Endodermal cell (in vitro differentiated cells): ENCODE measurements at places on chromosomes 4 and X. TPM values are rescaled to one million over a fixed set of nuclear protein-coding genes. Genes with fewer than 3 reads are reported as not detected.

GRCh38 chr4:139515531-139515958, 40.5 kb downstream of the SETD7 start:
- DNase-seq, result no peak

DNA sequence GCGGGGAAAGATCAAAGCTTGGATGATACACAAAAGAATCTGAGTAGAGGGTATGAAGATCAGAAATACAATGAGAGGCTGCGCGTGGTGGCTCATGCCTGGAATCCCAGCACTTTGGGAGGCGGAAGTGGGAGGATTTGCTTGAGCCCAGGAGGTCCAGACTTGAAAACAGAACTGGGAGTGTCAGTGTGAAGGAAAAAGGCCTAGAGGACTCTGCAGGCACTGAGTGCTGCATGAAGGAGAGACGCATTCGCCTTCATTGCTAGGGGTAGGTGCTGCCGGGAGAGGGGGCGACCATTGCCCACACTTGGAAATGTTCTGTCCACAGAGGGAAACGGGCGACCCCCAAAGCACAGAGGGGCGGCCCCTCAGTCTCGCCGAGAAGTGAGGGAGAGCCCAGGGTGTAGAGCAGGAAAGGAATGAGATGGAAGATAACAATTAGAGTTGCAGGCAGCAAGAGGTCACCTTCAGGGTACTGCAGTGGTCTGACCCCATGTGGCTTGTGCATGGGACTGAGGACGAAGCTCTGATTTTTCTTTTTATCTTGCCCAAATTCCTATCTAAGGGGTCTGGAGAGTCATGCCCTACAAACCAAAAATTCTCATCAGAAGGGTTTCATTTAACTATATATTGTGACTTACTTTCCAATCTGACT, 31.8 kb upstream of the ARSD start:
- DNase-seq, result peak; percentile 86

Gene SMIM10L2A
- 3.6 and 3.8 TPM in 2 replicates for total RNA-seq

- DNase-seq, result no peak
These were observed 31.9 kb upstream of the FAM9C start for GRCh38 chrX:13076176-13076961.

DNA sequence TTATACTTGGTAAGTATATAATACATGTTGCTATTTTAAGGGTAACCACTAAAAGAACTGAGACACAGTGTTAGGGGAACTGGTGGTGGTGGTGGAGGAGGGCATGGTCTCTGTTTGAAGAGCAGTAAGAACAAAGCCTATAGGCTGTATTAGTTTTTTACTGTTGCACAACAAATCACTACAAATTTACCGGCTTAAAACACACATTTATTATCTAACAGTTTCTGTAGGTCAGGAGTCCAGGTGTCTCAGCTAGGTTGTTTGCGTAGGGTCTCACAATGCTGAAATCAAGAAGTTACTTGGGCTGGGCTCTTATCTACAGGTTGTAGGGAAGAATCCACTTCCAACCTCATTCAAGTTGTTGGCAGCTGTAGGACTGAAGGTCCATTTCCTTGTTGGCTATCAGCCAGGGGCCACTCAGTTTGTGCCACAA, 52.6 kb downstream of the CASK start:
- DNase-seq, result no peak

Gene RIPPLY1
- not detected in 2 replicates for total RNA-seq

DNA sequence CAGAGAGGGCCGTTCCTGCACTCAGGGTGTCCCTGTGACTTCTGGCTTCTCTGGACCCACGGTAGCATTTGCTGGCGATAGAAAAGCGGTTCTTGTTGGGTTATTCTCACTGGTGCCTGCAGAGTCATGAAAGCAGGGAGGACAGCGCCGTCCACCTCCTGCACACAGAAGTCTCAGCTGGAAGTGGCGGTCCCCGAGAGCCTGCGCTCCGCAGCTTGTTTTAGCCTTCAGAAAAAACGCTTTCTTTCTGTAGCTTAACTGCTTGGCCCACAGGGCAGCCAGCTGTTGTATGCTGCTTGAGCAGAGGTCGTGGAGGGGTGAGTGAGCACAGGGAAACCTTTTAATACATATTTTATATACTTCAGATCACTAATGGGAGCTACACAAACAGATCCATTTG, 400.7 kb upstream of the FAT1 start:
- no peak for DNase-seq

GRCh38 chrX:13829983-13830382, 13.1 kb upstream of the GPM6B start:
- DNase-seq, result no peak

GRCh38 chr4:151673908-151674520, 86.8 kb downstream of the GATB start:
- DNase-seq, result peak; percentile 36

Gene HTATSF1
- total RNA-seq, result 42.9 to 75.5 TPM (median 66.9 TPM) in 3 replicates

DNA sequence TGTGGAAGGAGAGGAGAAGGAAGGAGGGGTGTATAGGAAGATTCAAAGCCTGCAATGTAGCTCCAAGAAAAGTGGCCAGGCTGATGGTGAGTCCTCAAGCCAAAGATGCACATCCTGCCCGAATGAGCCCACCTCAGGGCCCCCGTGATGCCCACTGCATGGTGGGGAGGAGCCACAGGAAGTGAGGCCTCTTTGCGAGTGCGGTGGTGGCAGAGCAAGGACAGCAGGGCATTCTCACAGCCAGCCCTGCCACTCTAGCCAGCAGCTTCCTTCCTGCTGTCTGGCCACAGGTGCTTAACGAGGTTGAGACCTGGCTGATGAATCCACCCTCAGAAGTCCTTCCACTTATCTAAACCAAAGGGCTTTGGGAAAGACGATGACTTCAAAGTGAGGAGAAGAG, 55.8 kb downstream of the BCOR start:
- no peak for DNase-seq

Gene ARHGEF38
- total RNA-seq, result 0.51 and 0.93 TPM in 2 replicates

DNA sequence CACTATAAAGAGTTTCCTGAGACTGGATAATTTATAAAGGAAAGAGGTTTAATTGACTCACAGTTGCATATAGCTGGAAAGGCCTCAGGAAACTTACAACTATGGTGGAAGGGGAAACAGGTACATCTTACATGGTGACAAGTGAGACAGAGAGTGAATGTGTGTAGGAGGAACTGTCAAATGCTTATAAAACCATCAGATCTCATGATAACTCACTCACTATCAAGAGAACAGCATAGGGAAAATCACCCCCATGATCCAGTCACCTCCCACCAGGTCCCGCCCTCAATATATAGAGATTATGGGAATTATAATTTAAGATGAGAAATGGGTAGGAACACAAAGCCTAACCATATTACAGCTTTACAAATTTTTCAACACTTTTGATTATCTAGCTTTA, 266.0 kb downstream of the DTHD1 start:
- DNase-seq, result no peak

DNA sequence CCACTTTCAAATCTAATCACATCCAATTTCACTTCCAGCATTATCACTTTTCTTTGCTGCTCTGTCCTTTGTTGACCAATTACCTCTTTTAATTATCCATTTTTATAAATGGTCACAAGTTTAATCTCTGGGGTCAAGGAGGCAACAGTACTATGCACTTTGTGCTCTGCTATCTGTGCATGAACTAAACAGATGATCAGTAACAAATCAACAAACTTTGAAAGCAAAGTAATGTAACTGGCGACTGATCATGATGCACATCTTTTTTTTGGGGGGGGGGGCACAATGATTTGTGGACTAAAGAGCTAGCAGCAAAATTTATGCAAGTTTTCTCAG, 1.5 kb upstream of the SEC31A start:
- DNase-seq, result no peak

DNA sequence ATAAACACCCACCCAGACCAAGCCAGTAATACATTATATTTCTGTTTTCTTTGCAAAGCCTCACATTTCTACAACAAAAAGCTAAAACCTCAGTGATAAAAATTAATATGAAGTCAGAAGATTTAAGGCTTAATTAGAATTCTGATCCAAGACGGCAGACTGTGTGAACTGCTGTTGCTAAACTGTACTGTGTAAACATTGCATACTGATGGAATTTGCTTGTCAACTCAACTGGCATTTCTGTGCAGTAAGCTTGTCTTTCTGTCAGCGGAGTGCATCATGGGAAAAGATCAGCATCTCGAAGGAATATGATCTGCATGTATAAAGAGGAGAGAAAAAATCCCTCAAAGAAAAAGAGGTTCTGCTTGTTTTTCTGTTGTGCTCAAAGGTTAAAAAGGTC, 69.4 kb upstream of the SPANXB1 start:
- no peak for DNase-seq

DNA sequence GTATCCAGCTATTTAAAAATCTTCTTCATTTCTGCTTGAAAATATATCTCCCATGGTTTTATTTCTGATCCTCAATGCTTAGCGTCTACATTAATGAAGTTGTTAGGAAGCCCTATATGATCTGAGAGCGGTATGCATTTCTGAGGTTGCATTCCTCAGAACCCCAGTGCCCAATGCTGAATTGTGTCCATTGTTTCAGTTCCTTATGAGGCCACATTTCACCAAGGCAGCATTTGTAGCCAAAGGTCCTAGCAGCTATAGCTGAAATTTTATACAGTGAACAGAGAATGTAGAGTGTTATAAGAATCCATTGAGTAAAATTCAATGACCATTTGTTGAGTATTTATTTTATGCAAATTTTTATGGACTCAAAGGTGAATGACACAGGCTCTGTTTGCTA, 209.5 kb downstream of the PCDH7 start:
- DNase-seq, result no peak

Gene NEIL3
- total RNA-seq, result 8.9 and 9.1 TPM in 2 replicates

- DNase-seq, result peak; percentile 78
These were observed 763 bp downstream of the CASK start for GRCh38 chrX:41922431-41923151.

DNA sequence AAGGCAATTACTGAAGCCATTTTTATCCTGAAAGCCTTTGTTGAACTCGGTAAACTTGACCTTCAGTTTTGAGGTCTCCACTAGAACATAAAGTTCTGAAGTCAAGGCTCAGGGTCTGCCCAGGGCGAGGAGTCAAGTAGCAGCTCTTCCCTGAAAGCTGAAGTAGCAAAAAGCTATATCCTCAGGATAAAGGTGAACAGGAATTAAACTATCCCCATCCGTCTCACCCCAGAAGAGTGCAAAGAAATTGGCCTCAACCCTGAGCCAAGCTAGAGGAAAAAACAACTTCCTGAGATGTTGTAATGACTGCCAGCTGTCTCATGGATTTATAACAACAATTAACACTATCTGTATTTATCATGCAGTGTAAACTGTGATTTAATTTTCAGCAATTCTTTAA, 590.8 kb downstream of the SPRY1 start:
- no peak for DNase-seq

DNA sequence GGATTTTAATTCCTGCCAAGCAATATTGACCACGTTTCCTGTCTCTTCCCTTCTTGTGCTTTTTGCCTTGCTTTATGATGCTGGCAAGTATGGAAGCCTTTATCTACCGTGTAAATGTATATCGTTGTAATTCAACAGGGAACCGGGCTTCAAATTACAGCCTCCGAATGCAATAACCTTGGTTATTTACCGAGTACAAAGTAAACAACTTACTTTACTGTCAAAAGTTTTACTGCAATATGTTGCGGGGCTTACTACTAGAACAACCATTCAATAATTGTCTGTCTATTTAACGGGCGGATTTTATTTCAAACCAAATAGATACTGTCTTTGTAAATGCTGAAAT, 73.1 kb downstream of the PALLD start:
- no peak for DNase-seq

DNA sequence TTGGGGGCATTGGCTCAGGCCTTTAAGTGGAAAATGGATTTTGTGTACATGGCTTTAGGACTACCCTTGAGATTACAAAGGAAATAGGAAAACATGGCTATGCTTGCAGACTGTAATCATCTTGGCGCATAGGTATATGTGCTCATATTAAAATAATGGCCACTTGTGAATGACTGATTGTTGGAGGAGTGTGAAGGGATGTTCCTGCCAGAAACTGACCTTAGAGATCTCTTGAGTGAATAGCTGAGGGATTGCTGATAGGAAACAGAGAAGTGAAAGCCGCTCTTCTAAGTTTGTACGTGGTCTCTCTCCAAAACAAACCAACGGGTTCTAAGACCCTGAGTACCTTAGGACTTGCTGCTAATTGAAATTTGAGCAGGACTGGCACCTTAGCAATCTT, 186.0 kb downstream of the MGST2 start:
- no peak for DNase-seq

GRCh38 chr4:61783050-61783449, 582.9 kb downstream of the ADGRL3 start:
- no peak for DNase-seq

Gene TREX2
- total RNA-seq, result 0.50 and 0.70 TPM in 2 replicates

Gene TMEM35A
- total RNA-seq, result 0.67 to 0.80 TPM (median 0.73 TPM) in 3 replicates

DNA sequence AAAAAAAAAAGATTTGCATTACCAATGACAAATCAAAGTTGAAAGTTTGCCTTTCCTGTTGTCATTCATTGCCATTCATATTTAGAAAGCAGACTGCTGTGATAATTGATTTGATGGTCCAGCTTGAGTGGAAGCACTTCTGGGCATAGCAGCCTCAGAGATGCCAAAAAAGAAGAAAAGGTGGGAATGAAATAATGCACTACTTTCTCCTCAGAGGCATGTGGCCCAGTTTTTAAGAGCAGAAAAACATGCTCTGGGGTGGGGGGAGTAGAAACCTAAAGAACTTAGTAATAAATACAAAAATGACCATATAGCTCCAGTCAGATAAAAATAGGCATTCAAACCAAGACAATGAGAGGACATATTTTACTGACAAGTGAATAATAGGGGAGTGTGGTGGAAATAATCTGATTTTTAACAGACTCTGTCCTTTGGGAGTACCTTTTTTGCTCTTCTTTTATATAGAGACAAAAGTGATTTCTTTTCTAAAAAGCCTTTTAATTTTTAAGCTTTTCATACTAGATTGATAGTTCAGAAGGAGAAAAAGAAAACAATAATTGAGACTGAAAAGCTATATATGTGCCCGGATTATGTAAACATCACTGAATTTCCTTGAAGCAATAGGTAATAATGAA, 599.1 kb downstream of the RPA4 start:
- no peak for DNase-seq

Gene VCX3A
- 0.38 to 0.66 TPM (median 0.40 TPM) in 3 replicates for total RNA-seq

- DNase-seq, result no peak
These were observed 2.7 kb upstream of the UGT2B15 start for GRCh38 chr4:68673143-68673542.

- no peak for DNase-seq
These were observed 54.0 kb upstream of the LDB2 start for GRCh38 chr4:16952462-16952871.

Gene OPRPN
- not detected in 3 replicates for total RNA-seq

- no peak for DNase-seq
These were observed 417.1 kb upstream of the MAGEB16 start for GRCh38 chrX:35380808-35381700.

DNA sequence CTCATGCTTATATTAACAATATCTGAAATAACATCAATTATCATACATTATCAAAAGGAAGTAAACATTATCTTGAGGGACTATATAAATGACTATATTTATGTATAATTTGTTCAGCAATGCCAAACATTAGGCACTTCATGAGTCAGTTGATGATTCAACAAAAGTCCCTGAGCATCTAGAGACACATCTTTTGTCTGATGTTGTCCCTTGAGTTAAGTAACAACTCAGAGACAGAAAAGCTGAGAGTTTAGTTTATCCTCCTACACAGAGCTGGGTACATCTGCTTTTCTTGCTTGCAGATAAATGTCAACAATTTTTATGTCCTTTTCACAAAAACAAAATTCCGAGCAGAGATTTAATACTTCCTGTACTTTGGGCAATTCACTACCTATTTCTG, 311.1 kb downstream of the INPP4B start:
- no peak for DNase-seq
